ENCODE measurements at places on chromosomes 4 and X.

DNA sequence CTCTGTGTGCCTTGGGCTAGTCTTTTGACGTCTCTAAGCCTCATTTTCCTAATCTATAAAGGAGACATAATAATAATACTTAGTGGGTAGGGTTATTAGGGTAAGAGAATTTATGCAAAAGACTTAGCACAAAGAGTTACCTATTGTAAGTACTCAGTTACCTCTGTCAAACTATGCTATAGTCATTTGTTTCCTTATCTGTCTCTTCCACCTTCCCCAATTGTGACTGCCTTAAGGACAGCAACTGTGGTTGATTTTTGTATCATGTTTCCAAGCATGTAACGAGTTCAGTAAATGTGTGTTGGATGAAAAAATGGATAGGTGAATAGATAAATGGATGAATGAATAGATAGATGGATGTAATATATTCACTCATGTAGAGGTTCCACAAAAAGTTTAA, 48.1 kb downstream of the WDR19 start:
- DNase-seq: no peak

GRCh38 chr4:144171697-144172096, 31.2 kb upstream of the GYPA start:
- DNase-seq: no peak

GRCh38 chr4:120718979-120719566, 203.5 kb downstream of the PRDM5 start:
- DNase-seq: no peak

- no peak for DNase-seq
Observed at GRCh38 chr4:105911426-105911825, 16.2 kb downstream of the NPNT start.

- DNase-seq: no peak
Observed at GRCh38 chr4:126445596-126445995, 1130.8 kb downstream of the FAT4 start.

GRCh38 chr4:150358691-150359090, 223.3 kb upstream of the MAB21L2 start:
- DNase-seq: no peak

GRCh38 chr4:128951316-128951715, 141.8 kb downstream of the JADE1 start:
- DNase-seq: no peak

DNA sequence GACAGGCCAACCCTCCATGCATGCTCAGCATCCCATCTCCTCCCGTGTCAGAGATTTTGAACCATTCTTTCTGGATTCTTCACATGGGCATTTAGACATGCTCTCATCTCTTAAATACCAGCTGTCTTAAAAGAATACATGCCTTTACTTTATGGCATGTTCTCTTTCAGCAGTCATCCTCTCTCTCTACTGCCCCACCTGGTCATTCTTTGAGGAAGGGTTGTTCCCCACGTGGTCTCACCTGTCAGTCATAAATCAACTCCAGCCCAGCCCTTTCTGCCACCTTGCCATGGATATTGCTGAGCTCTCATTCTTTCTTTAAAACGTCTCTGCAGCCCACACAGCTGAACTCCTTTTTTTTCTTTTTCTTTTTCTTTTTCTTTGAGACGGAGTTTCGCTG, 111.3 kb downstream of the ARHGAP10 start:
- DNase-seq: no peak
